ENCODE measurements at places on chromosomes 3 and 15.
A peak's percentile ranks its signal among the peaks of the same experiment; 100 is the strongest.

- DNase-seq: peak; percentile 15
Measured at GRCh38 chr15:29322415-29322814, 52.8 kb upstream of the NSMCE3 start.

DNA sequence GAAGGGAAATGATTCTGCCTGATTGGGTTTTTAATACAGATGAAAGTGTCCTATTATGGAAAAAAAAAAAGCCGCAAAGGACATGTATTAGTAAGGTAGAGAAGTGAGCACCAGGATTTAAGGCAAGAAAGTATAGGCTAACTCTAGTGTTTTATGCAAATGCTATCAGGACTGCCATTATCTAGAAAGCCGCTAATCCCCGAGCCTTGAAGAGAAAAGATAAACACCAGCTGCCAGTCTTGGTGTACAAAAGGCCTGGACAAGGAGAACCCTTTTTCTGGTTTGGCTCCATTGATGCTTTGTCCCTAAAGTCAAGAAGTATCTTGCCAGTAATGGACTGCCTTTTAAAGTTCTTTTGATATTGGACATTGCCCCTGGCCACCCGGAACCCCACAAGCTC, 8.6 kb upstream of the TRIM59 start:
- DNase-seq: no peak

GRCh38 chr15:62413786-62414185, 248.7 kb upstream of the C2CD4B start:
- no peak for DNase-seq

- DNase-seq: peak; percentile 96
Measured at GRCh38 chr3:64163755-64164148, 61.5 kb downstream of the PRICKLE2 start.

DNA sequence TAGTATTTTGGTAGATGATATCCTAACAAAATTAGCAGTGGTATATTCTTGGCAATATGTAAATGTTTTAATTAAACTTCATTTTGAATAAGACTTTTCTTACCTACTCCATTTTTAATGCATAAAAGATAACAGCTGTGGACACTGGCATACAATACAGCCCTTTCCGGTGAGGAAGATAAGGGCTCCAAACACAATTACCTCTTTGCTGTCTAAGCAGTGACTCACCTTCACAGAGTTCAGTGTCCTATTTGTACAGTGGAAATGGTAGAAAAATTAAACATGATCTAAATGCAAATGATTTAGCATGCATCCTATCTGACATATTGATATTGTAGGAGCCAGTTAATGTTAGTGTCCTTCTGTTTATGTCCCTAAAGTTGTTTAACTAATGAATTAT, 969.4 kb downstream of the PLOD2 start:
- no peak for DNase-seq

- DNase-seq: no peak
Measured at GRCh38 chr3:47379411-47379899, 1.4 kb upstream of the PTPN23 start.

- peak; percentile 37 for DNase-seq
Measured at GRCh38 chr3:49626796-49627195, 47.4 kb upstream of the APEH start.

- DNase-seq: no peak
Measured at GRCh38 chr3:72082186-72082715, 297.3 kb upstream of the PROK2 start.

DNA sequence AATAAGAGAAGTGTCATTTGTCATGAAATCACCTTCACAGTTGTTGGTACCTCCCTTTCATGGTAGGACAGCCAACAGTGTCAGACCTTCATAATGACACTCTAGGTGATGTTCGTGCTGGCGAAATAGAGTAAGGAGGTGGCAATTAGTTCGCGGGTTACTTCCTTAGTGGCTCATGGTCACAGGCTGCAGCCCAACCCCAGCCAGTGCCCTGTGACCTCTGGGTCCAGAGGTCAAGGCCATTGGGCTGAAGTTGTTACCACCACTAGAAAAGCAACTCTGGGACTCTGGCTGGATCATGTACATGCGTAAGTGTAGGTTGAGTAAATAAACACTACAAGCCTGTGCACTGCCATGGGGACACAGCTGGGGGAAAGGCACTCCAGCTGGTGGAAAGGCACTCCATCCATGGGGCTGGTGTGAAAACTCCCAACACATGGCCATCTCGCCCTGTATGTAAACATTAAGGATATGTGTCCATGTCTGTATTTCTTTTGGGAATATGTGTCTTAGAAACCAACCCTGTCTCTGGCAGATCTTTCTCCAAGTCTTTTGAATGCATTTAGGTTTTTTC, 106.7 kb downstream of the RYK start:
- no peak for DNase-seq

DNA sequence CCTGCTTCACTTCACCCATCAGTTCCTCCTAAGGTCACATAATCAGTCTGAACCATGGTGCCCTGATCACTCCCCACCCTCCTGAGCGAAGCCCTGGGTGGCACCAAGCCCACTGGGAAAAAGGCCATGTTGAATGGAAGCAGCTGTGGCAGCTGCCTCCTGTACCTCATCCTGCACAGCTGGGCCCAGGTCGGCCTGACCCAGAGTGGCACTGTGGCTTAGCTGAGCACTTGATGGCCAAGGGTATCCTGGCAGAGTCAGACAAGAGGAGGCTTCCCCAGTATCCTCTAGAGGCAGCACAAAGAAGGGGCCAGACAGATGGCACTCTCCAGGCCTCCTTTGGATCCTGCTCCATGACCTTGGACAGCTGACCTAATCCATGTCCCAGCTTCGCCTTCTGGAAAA, 68.4 kb downstream of the TLE3 start:
- no peak for DNase-seq

GRCh38 chr3:141491929-141492328, 5.1 kb downstream of the RASA2 start:
- DNase-seq: no peak

DNA sequence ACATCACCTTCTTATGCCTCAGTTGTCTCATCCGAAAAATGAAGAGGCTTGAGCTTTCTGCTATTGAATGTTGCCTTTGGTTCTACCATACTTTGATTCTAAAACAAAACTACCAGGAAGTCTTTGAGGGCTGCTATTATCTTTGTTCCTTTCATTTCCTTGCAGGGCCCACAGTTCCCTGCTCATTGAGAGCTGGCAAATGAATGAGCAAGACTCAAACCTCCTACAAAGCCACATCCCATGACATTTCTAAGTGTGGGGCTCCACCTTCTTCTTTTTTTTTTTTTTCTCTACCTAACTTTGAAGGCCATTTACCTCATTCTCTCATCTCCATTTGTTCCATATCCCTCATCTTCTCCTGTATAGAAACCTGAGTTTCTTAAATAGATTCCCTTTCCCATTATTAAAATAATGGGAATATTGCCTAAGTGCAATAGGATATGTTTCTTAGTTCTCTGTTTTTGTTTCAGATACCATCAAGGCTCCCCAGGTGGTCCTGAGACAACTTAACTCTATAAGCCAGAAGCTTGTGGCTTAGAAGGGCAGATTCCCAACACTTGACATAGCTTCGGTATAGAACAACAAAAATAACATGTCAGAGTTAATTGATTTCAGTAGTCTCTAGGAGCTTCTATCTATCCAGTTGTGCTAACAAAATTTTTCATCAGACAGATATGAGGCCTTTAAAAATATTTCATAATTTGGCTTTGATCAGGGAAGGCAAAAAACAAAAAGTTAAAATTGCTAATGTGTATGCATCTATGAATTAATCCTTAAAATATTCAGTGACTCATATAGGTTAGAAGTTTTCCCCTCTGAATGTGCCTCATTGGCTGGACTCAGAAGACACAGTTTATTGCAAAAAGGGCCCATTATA, 951.6 kb downstream of the TUSC7 start:
- DNase-seq: peak; percentile 92

Data from fibroblast of upper back skin (primary cell).